ENCODE measurements at places on chromosomes 7 and 10.

GRCh38 chr7:159142199-159142598, 2.5 kb downstream of the VIPR2 start:
- DNase-seq = no peak

- DNase-seq = no peak
Measured at GRCh38 chr10:72509206-72509799, 116.6 kb downstream of the MICU1 start.

GRCh38 chr10:126205486-126206205, 182.6 kb downstream of the ADAM12 start:
- DNase-seq = no peak

DNA sequence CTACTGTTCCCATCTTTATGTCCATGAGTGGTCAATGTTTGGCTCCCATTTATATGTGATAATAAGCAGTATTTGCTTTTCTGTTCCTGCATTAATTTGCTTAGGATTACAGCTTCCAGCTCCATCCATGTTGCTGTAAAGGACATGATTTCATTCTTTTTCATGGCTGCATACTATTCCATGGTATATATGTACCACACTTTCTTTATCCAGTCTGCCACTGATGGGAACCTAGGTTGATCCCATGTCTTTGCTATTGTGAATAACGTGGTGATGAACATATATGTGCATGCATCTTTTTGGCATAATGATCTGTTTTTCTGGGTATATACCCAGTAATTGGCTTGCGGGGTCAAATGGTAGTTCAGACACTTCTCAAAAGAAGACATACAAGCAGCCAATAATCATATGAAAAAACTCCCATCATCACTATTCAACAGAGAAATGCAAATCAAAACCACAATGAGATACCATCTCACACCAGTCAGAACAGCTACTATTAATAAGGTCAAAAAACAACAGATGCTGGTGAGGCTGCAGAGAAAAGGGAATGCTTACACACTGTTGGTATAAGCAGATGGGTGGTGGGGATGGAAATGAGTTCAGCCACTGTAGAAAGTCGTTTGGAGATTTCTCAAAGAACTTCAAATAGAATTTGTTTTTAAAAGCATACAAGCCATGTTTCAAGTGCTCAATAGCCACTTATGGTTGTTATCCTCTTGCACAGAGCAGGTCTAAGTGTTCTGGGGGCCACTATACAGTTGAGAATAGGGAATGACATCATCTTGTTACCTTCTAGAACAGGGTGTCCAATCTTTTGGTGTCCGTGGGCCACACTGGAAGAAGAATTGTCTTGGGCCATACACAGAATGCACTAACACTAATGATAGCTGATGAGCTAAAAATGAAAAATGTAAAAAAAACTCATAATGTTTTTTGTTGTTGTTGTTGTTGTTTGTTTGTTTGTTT, 23.2 kb upstream of the SDK1 start:
- DNase-seq = no peak

- no peak for DNase-seq
Measured at GRCh38 chr10:113230011-113230610, 280.1 kb downstream of the TCF7L2 start.

DNA sequence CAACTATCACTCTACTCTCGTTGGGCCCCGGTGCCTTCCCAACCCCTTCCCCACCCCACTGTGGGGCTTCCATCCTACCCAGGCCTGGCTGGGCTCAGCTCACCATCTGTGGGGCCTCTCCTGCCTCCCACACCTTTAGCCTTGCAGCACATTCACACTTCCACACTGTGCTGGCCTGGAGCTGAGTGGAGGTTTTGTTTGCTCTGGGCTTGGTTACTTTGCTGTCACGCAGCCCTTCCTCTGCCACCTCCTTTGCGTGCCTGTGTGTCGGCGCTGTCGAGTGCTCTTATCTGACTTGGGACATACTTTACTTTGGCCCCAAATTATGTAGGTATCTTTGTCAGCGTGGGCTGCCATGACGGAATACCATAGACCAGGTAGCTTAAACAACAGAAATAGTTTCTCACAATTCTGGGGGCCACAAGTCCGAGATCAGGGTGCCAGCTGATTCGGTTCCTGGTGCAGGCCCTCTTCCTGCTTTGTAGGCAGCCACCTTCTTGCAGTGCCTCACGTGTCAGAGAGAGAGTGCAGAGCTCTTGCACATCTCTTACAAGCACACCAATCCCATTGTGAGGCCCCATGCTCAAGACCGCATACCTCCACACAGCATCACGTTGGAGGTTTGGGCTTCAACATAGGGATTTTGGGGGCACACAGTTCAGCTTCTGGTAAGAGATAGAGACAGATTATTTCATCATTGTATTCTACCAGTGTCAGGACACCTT, 89.0 kb downstream of the CUL1 start:
- no peak for DNase-seq

- DNase-seq = no peak
Measured at GRCh38 chr10:73406846-73407245, 7.0 kb downstream of the ANXA7 start.

DNA sequence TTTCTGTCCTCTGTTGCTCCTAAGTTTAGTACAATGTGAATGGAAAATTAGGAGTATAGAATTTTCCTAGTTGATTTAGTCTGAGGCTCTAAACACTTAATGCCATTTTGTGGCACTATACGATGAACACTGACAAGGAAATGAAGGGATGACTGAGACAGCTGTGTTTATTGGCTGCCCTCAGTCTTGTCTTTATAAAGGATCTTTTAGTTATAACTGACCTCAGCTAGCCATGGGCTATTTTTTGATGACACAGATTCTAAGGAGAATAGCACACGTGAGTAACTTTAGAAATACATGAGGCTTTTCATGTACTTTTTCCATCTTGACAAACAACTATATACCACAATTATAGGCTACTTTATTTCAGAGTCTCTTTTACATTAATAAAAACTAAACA, 113.7 kb downstream of the PRKG1 start:
- no peak for DNase-seq

DNA sequence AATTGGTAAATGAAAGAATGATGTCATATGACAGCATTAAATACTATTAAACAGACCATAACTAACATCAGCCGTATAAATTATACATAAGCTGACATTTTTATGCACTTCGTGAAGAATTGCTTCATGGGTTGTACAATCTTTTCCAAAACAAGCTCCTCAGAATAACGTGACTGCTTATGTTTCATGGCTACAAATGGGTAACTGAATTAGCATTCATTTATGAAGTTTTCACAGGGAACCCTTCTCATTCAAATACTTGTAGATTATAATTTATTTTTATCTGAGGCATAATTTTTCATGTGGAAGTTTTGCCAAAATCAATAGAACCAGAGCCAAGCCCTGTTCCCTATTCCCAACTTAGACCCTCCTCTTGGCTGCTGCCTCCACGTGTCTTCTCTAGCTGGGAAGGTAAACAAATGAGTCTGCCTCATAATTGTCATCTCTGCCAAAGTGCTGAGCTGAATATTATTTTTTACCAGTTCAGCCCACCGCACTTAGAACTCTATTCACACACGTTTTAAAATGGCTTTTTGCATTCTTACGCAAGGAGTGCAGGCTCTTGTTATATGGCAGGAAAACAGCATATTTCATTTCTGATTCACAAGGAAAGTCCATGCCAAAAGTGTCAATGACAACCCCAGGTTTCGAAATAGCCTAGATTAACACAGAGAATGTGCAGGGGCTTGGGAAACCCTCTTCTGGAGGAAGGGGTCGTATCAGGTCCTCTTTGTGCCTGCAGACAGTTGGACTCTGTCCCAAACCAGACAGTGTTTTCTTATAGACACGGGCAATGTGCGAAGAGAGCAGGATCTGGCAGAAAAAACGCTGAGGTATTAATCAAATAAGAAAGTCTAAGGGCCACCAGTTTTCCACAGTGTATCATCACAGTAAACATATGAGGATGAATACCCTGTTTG, 370.7 kb upstream of the MGMT start:
- no peak for DNase-seq

- DNase-seq = peak; percentile 50
Measured at GRCh38 chr7:94417901-94418300, 23.2 kb downstream of the COL1A2 start.

DNA sequence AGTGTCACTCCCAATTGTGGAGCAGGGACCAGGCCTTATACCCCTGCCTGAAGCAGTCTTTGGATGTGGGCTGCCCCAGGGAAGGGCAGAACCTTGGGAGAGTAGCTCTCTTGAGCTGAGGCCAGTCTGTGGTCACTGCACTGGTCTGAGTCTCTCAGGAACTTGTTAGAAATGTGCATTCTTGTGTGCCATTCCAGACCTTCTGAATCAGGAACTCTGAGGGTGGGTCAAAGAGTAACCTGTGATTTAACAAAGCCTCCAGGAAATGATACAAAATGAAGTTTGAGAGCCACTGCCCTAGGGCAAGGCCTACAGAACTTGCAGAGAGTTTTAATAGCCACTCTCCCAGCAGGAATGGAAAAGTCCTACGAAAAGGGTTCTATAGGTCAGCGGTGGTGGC, 68.1 kb downstream of the LYZL1 start:
- no peak for DNase-seq

- no peak for DNase-seq
Measured at GRCh38 chr7:26035552-26035951, 116.4 kb upstream of the NFE2L3 start.

- DNase-seq = peak; percentile 53
Measured at GRCh38 chr7:8442814-8443304, 9.4 kb downstream of the NXPH1 start.

DNA sequence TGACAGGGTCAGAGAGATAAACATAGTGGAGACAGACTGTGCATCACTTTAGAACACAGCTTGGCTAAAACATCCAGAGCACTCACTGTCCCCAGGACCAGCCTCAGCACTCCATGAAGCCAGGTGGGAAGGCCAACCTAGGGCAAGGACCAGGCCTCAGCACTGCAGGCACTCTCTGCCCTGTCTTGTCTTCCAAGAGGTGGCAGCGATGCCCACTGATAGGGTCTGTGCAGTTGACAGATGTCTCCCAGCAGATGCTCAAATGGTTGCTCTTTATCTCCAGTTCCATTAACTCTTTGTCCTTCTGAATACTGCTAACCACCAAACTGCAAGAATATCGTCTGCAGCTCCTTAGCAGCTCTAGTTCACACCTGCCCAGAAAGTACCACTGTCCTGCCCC, 9.1 kb downstream of the DDX56 start:
- no peak for DNase-seq

GRCh38 chr10:100222529-100222928, 6.9 kb downstream of the CHUK start:
- no peak for DNase-seq

GRCh38 chr7:3461923-3462322, 160.9 kb downstream of the SDK1 start:
- DNase-seq = no peak

DNA sequence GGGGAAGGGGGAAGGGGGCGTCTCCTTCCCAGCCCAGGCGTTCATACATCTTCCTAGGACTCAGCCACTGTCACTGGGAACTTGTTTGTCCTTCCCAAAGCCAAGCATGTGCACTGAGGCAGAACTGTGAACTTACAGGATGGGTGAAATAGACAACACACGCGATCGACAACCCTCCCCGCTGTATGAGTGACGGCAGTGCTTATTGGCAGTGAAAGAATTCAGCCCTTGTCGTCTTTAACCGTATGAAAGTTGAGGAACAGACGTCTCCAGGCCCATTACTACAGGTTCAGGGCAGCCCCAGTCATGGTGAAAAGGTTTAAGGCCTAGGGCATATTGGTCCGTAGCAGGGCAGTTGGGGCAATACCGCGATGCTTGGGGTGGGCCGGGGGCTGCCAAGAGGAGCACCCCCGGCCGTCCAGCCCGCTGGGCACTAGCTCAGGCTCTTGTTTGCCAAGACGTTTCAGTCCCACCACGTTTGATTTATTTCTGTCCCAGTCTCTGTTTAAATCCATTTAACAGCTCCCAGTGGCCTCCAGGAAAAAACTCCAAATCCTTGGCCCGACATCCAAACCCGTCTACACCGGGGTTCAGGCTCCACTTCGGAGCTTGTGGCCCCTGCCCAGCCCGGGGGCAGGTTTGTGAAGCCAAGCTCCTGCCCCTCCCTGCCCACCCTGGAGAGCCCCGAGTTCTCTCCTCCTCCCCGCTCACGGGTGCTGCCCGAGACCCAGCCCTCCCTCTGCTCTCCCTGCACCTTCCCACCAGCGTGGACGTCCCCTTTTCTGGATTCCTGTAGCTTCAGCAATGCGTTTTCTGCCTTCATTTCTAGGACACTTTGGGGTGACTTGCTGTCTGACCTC, 159.8 kb downstream of the DNAJB6 start:
- no peak for DNase-seq

- no peak for DNase-seq
Measured at GRCh38 chr10:34528320-34528719, 286.8 kb downstream of the PARD3 start.

- no peak for DNase-seq
Measured at GRCh38 chr7:78363866-78364265, 565.3 kb downstream of the PHTF2 start.

DNA sequence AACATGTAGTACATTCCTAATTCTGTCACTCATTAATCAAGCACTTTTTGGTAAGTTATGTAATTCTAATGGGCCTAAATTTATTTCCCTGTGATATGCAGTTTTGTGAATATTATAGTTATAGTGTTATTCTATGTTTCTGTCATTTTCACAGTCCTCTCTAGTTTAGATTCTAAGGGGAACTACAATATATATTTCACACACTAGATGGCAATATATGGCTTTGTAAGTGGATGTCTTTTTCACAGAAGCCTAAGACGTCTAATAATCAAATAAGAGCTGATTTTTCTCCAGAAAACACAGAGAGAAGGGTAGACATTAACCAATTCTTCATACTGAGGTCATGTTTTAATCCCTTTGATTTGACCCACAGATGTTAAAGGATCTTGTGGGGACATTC, 18.0 kb downstream of the RNLS start:
- no peak for DNase-seq

DNA sequence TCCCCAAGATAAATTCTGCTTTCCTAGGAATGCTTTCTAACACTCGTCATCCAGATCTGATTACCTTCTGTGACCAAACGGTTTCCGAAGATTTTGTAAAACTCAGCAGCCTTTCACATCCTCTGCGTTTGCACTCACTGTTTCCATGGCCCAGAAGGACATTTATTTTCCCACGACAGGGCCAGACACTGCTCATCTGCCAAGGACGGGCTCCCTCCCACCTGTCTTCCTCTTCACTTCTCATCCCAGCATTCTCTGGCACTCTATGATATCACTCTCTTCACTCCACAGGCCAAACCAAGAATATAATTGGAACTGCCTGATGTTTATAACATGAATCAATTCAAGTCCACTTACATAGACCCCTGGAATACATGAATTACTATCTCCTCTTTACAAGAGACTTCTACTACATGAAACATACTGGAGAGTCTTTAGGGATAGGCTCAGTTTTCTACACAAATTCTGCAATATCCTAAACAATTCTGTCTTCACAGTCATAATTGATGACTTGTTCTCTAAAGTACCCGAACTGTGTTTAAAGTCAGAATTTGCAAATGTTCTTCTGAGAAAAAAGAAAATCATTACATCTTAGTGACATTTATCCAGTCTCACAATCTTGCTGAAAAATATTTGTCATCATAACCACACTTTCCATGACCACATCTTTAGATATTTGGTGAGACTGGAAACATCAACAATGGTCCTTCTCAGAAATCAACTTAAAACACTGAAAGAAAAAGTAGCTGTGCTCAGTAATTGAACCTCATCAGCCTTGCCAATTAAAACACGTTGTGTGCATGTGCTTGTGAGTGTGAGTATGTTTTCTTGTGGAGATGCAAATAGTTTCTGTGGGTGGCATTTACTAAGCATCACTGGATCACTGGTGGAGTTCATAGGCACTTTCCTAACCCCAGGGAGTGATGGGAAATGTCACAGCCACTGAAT, 79.5 kb upstream of the PRSS58 start:
- DNase-seq = no peak

All from Ammon's horn (tissue), 1 donor.